Stimulated activated CD8-positive, alpha-beta memory T cell treated with anti-CD3 and anti-CD28 coated beads, Interleukin-15, amount 100 ng/mL, for 24 hours (primary cell): ENCODE measurements at places on chromosomes 6 and 20.

- no peak for DNase-seq
Observed at GRCh38 chr20:19284400-19285178, 72.1 kb downstream of the SLC24A3 start.

DNA sequence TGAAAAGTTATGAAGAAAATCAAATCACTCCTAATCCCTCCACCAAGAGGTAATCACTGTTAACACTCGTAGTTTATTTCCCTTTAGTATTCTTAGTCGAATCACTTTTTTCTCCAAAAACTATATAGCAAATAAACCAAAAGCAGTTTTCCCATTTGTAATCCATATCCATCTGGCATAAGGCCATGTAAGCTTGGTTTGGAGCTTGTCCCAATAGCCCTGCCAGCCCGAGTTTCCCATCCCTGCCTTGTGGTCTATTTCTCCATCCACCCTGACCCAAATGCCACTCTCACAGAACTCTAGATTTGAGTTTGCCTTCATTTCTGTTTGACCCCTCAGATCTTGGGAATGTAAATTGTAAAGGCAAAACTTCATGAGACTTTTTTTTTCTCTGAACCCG, 71.8 kb upstream of the DSP start:
- DNase-seq, result no peak

DNA sequence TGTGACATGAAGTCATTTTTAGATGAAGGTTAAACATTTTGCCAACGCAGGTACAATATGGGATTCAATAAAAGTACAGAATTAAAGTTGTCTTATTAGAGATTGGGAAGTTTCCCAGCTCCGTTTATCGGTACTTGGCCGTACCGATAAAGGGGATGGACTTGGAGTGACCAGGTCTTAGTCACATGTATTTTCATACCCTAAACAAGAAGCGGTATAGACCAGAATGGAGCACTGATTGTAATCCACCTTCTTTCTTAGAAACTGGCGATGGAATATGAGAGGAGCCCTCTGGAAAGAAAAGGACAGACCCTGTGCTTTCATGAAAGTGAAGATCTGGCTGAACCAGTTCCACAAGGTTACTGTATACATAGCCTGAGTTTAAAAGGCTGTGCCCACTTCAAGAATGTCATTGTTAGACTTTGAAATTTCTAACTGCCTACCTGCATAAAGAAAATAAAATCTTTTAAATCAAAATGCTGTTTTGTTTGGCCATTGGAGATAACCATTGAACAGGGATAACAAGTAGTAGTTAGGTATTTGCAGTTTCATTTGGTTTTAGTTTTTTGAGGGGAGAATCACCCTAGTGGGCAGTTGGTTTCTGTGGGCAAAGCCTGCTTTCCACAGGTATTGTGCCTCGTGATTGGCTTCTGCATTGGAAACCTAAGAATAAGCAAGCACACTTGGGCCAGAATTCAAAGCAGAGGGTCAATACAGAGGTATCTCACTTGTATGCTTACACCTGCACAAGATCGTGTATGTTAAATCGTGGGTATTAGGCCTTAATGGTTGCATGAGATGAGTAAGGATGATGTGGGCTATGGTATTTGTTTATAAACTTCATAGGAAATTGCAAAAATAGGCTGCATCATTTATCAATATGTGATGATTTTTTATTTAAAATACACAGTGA, 11.2 kb upstream of the ZNFX1 start:
- DNase-seq, result no peak

DNA sequence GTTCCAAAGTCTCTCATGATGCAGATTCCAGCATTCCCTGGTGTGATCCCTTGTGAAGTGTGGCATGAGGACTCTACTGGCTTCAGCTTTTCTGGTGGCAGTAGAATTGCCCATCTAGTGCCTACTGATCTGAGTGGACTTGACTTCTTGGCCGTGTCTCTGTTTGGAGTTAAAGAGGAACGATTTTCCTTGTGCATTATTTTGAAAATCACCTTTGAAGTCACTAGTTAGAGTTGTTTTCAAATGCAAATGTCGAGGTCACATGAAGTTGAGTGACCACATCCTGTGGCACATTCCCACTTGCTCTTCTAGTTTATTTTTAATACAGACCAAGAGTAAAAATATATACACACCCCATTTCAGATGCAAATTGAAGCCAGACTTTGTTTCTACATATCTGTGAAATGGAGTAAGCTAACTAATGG, 270.7 kb upstream of the TAB2 start:
- DNase-seq, result no peak

DNA sequence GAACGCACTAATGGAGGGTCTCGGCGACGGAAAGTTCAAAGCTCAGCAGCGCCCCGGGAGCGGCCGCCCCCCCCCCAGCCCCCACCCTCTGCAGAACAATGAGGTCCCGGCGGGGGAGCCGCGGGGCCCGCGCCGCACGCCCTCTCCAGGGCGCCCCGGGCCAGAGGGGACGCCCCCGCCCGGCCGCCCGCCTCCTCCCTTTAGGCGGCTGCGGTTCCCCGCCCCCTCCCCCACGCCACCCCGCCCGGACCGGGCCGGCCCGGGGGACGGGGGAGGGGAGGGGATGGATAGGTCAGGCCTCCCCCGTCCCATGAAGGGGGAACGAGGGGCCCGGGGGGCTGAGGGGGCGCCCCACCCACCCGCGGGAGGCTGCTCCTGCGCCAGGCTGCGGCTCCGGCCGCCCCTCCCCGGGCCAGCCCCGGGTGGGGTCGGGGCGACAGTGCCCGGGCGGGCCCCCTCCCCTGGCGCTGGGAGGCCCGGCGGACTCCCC, 1.5 kb downstream of the NOL4L start:
- no peak for DNase-seq

GRCh38 chr6:53009511-53009910, 14.4 kb upstream of the GSTA4 start:
- no peak for DNase-seq

- DNase-seq, result no peak
Observed at GRCh38 chr20:17935761-17936160, 32.8 kb downstream of the SNX5 start.

DNA sequence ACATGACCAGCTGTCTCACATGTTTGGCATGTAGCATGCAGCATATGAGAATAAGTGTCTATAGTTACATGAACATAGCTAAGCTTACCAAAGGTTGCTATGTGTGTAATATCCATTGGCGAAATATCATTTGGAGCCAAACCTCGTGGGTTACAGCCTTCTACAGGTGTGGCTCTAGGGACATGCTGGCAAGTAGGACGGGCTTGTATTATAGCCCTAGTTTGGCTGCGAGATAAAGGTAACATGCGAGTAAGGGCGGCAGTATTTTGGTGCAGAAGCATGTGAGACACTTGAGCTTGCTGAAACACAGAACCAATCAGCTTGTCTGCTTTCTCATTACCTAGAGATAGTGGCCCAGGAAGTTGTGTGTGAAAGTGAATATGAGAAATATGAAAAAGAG, 6.5 kb upstream of the ABHD12 start:
- no peak for DNase-seq

DNA sequence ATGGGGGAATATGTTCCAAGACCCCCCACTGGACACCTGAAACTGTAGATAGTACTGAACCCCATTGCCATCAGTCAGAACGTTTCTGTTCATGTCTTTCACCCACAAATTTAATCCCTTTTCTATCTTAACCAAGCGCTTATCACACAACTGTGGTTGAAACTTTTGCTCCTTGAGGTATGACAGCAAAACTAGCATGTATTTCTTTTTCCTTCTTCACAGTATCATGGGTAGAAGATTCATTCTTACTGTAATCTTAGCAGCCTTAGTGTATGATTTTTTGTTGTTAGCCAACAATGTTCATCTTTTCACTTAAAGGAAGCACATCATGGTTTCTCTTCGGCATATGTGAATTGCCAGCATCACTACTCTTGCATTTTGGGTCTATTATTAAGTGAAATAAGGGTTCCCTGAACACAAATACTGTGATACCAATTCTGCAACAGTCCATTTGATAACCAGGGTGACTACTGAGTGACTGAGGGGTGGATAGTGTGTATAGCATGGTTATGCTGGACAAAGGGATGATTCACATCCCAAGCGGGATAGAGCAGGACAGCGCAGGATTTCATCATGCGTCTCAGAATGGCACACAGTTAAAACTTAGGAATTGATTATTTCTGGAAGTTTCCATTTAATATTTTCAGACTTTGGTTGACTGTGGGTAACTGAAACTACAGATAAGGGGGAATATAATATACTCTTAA, 41.8 kb downstream of the KCNS1 start:
- no peak for DNase-seq

DNA sequence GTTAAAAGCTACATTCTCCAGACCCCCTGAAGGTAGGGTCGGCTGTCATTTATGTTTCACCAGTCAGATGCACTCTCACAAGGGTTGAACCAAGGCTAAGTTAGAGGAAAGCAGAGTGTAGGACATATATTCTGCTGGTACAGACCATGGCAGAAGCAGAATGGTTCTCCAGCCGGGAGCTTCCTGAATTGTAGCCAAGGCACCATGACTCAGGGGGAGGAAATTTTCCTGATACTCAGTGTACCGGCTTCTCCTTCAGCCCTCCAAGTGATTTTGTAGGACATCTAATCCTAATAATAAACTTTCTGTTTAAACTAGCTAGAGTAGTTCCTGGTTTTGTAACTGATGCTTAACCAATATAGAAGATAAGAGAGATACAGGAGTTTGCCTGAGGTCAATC, 14.2 kb upstream of the SLPI start:
- no peak for DNase-seq

DNA sequence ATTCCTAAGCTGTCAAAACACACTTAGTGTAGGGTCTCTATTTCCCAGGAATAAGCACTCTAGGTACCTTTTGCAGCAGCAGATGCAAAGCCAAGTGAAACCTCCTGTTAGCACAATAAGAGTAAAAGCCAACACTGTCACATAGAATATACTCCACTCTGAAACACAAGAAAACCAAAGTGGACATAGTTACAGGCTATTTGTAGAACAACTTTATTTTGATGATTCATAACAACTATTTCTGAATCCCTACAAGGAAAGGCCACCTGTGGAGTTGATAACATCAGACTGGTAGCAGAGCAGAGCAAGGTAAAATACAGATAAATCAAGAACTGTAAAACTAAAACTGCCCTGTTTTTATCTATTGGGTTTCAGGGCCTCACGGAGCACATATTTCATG, 59.7 kb downstream of the ALDH5A1 start:
- DNase-seq, result no peak

- no peak for DNase-seq
Observed at GRCh38 chr20:41005361-41005729, 23.3 kb upstream of the TOP1 start.

DNA sequence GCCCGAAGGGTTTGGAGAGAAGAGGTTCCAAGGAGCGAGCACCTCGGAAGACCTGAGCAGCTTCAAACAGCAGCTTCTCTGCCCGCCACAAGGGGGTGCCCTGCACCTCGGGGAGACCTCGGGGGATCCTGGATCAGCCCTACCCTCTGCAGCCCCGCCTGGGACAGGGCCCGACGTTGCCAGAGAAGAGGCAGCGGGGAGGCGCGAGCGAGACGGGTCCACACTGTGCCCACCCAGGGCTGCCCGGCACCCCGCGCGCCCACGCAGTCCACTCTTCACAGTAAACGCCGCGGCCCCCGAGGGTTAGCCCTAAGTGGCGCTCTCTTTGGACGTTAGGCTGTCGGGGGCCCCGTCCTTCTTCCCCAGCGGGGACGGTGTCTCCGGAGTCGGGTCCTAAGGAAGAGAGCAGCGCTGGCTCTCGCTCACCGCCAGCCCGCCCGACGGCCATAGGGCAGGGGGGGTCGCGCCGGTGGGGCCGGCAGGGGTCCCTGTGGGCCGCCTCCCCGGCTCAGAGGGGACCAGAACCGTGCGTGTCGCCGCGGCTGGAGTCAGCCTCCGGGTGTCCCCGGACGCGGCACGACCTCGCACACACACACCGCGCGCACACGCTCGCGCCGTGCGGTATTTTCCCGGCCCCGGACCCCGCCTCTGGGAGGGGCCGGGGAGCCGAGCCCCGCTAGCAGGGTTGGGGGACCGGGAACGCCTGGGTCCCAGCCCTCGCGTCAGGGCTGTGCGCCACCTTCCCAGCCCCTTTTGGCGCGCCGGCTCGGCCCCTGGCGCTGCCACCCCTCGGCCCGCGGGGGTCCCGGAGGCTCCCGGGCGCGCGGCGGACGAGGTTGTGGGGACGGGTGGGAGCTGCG, 929 bp downstream of the CDH22 start:
- DNase-seq, result peak; percentile 47

- DNase-seq, result no peak
Observed at GRCh38 chr6:41022294-41022693, 16.7 kb downstream of the UNC5CL start.

DNA sequence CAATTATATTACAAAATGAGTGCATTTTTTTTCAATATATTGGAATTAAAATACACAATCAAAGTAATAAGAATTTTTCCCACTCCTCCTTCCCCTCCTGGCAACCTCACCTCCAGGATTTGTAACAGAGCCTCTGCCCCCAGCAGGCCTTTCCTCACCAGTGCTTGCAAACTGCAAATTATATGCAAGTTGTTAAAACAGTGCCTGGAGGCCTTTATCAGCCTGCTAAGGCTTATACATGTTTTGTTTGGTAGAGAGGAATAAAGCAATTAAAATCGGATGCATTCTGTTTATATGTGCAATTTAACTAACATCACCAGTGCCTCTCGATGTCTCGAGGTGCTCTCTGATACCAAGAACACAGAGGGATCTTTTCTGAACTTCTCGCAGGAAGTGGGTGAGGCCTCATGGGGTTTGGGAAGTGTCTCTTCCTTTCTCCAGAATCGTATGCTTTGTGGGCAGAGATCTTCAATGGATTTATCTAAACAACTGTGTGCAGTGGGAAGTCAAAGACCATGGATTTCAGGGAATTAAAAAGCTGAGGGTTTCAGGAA, 186.8 kb downstream of the CDH26 start:
- DNase-seq, result no peak

DNA sequence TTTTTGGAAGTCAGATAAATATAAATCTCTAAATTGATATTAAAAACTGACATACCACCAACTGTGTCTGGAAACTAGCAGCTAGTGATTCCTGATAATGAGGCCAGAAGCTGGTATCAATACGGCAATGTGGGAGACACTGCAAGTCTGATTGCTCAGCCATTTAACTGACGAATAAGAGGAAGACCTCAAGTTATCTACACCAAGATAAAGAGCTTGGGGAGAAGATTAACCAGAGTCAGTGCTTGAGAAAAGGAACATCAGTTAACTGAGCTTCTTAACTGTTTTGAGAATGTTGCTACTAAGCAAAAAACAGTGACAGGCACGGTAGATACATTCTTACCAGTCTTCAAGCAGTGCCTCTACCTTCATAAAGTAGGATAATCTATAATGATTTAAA, 140.4 kb upstream of the TENT5A start:
- no peak for DNase-seq

GRCh38 chr6:107124934-107125348, 9.6 kb upstream of the BEND3 start:
- DNase-seq, result no peak

GRCh38 chr6:35273822-35274559, 14.5 kb downstream of the ZNF76 start:
- DNase-seq, result no peak

DNA sequence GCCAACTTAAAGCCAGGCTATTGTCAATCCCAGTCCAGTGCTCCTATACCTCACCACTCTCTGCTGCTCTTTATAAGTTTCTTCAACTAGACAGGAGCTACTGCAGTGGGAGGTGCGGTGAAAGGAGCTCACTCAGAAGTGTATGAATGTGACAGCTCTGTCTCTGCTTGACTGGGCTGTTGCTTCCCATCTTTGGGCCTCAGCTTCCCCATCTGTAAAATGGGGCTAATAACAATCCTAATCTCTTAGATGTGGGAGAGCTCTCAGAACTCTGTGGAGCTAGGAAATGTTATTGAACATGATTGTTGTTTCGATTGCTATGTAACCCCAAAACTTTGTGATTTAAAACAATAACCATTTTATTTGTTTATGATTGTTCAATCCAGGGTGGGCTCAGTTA, 8.4 kb upstream of the RALY start:
- no peak for DNase-seq
